ENCODE measurements at places on chromosomes 13 and 19. TPM values are rescaled to one million over a fixed set of nuclear protein-coding genes. Genes with fewer than 3 reads are reported as not detected.

Gene ITGBL1
- 7.4 TPM for total RNA-seq

Gene ZNF99
- total RNA-seq = 0.11 TPM

Gene HRC
- total RNA-seq = 505 TPM

Gene PSPN
- 1.3 TPM for total RNA-seq

Gene TRPM4
- 28.3 TPM for total RNA-seq

Gene ZNF208
- total RNA-seq = 44.3 TPM

Gene MED16
- total RNA-seq = 23.9 TPM

Gene FRY
- total RNA-seq = 139 TPM

Gene UPF3A
- 26.8 TPM for total RNA-seq

Gene CARD8
- 33.8 TPM for total RNA-seq

Gene GRK1
- 0.66 TPM for total RNA-seq

Gene CEACAM3
- 0.59 TPM for total RNA-seq

Gene C3
- 537 TPM for total RNA-seq
